ENCODE measurements at places on chromosomes 13 and 19. TPM values are rescaled to one million over a fixed set of nuclear protein-coding genes. Genes with fewer than 3 reads are reported as not detected.

DNA sequence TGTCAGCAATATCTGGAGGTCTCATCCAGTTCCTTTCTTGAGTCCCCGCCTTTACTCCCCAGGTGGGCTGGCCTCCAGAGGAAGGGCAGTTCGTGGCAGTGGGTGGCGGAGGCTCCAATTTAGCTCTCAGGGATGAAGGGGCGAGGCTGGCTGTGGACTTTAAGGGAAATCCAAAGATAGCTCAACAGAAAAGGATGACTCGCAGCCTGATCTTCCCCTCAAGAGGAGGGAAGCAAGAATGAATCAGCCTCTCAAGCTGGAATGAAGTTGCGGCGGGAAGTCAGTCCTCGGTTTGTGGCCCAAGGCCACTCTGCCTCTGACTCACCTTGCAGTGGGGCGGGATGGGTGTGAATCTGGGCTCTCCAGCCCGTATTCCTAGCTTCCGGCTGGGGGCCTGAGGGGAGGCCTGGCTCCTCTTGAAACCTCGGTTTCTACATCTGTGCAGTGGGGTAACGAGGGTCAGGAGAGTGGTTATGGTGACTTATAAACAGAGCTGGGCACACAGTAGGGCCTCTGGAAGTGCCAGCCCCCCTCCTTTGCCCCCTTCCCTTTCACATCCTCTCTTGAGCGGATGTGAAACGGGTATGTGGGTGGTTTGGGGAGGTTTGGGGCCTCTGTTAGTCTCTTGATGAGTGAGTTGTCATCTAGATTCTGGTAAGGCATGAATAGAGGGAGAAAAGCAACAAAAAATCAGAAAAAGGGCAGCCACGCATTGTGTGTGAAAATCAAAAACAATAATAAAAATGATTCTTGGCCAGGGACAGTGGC lies 10.5 kb upstream of the SMG9 start:
- DNase-seq, result no peak

DNA sequence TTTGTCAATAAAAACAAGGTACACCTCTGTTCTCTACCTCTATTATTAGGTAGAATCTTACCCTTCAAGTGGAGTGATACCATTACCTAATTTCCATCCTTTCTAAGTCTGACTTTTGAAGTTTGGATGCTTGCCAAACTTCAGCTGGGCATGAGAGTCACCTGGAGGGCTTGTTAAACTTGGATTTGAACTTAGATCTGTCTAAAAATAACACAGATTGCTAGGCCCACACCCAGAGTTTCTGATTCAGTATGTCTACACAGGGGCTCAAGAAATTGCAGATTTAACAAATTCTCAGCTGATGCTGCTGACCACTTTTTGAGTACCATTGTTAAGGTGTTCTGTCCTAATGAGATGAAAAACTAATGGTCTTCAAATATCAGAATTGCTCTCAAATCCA lies 512.2 kb downstream of the LMO7 start:
- no peak for DNase-seq

GRCh38 chr19:38971672-38972071 lies 3.9 kb downstream of the FBXO17 start:
- no peak for DNase-seq

- no peak for DNase-seq
These were observed 232.0 kb downstream of the KLF5 start for GRCh38 chr13:73290844-73291243.

DNA sequence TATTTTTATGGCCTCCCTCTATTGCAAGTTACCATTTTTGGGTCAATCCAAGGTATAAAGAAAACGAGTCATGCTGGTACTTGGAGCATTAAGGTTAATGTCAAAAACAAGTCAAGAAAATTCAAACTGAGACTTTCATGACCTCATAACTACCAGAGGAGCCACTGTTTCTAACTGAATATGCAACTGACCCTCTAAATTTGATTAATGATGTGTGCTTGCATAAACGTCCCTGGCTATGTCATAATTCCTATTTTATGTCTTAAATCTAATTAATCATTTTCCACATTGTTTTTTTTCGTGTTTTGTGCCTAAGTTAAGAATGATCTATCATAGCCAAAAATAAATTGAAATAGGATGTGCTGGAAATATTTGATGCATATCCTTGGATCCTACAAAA lies 396.7 kb upstream of the GPC6 start:
- DNase-seq, result no peak

- DNase-seq, result no peak
These were observed 4.4 kb downstream of the EFNB2 start for GRCh38 chr13:106530980-106531481.

GRCh38 chr19:23402388-23402787 lies 7.1 kb upstream of the ZNF91 start:
- no peak for DNase-seq

- no peak for DNase-seq
These were observed 100.7 kb downstream of the MBNL2 start for GRCh38 chr13:97322740-97323342.

GRCh38 chr13:32887617-32888016 lies 128.6 kb upstream of the KL start:
- DNase-seq, result no peak

- DNase-seq, result no peak
These were observed 156.3 kb downstream of the TBC1D4 start for GRCh38 chr13:75325711-75326110.

DNA sequence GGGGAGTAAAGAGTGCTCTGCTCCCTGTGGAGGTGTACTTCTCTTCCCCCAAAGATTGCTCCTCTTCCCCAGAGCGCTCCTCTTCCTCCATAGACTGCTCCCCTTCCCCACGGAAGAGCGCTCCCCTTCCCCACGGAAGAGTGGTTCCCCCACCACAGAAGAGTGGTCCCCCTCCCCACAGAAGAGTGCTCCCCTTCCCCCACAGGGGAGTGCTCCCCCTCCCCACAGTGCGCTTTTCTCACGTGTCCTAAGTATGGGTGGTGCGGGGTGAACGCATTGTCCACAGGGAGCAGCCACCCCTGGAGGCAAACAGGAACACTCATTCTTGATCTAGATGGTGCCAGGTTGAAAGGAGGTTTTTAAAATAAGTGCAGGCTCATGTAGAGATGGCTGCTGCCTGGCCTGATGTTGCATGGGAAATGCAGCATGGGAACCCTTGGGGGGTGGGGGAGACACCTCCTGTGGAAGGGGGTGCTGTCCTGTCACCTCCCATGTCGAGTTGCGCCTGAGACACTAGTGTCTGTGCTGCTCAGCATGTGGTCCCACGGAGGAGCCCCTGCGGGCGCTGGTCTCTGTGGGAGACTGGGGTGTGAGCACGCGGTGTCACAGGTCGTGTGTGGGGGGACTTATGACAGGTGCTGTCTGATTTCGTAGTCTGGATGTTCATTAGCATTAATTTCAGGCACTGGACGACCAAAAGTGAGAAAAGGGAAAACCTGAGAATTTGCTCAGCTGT lies 52.2 kb downstream of the ATP11A start:
- no peak for DNase-seq

- DNase-seq, result no peak
These were observed 12.2 kb upstream of the FUT5 start for GRCh38 chr19:5882421-5882968.

GRCh38 chr13:26762745-26763345 lies 2.3 kb upstream of the GPR12 start:
- DNase-seq, result no peak

The LAMP1 gene
- total RNA-seq, result 112 TPM

The TMEM145 gene
- total RNA-seq, result not detected

The C19orf38 gene
- 0.51 TPM for total RNA-seq

The CNMD gene
- total RNA-seq, result not detected

The GARIN5A gene
- 0.60 TPM for total RNA-seq

The ZNF507 gene
- 36.3 TPM for total RNA-seq

The BEST2 gene
- not detected for total RNA-seq

The ZNF90 gene
- 4.1 TPM for total RNA-seq

All from T-cell (primary cell).